ENCODE measurements at places on chromosomes 6 and 20.

DNA sequence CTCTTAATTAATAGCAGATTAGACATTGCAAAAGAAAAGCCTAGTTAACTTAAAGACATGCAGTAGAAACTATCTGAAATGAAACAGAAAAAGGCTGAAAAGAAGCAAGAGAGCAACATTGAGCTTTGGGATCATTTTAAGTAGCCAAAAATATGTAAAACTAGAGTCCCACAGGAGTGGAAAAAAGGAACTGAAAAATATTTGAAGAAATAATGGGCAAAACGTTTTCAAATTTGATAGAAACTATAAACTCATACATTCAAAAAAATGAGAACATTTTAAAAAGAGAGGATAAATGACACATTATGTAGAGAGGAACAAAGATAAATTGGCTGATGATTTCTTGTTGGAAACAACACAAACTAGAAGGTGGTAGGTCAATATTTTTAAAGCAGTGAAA lies 166.1 kb upstream of the AKAP12 start:
- no peak for DNase-seq

DNA sequence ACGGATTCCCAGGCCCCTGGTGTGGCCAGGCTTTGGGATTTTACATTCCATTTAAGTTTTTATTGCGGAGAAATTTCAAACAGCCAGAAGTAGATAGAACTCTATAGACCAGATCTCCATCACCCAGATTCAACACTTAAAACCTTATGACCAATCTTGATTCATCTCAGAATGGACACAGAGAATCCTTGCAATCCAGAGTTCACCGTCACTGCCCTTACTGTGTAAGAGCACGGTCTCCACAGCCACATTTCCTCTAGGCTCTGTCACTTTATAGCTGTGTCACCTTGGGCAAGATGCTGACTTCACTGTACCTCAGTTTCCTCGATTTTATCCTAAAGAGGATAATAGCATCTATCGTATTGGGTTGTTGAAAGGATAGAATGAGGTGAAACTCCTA lies 979 bp downstream of the ZNF133 start:
- DNase-seq, result no peak

- DNase-seq, result no peak
These were observed 122.8 kb upstream of the PHACTR3 start for GRCh38 chr20:59481477-59482018.

- DNase-seq, result no peak
These were observed 56.8 kb upstream of the HINT3 start for GRCh38 chr6:125899726-125900182.

DNA sequence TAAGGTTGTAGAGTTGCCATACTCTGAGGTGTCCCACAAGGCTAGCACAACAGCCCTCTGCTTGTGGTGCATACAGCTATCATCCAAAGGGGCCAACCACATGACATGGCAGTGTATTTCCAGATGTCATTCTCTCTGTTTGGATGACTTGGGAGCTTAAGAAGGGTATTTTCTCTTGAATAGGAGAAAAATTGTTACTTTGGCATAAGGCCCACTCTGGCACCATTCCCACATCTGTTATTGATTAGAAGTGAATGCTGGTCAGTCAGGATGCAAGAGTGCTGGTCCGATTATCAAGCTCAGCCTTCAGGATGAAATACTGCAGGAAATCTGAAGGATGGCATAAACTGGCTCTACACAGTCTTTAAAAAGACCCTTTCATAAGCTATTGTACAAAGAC lies 83.6 kb upstream of the C20orf144 start:
- no peak for DNase-seq

DNA sequence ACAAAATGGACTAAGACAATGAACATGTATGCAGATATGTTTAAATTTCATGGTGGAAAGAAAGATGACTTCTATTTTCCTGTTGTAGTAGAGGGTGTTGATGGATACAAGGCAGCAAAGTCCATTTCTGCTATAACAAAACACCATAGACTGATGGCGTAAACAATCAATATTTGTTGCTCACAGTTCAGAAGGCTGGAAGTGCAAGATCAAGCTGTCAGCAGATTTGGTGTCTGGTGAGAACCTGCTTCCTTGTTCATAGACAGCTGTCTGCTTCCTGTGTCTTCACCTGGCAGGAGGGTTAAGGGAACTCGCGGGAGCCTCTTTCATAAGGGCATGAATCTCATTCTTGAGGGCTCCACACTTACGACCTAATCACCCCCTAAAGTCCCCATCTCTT lies 83.0 kb upstream of the ELOVL5 start:
- no peak for DNase-seq

DNA sequence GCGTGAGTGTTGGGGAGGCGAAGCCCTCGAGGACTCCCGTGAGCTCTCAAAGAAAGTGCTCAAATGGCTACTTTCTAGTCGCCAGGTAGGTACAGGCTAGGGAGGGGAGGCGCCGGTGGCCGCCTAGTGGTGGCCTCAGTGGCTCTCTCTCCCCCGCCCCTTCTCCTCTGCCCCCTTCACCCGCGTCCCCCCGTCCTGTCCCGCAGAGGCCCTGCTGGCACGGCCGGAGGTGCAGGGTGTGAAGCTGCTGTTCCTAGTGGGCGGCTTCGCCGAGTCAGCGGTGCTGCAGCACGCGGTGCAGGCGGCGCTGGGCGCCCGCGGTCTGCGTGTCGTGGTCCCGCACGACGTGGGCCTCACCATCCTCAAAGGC lies 16.3 kb downstream of the ADISSP start:
- DNase-seq, result no peak

DNA sequence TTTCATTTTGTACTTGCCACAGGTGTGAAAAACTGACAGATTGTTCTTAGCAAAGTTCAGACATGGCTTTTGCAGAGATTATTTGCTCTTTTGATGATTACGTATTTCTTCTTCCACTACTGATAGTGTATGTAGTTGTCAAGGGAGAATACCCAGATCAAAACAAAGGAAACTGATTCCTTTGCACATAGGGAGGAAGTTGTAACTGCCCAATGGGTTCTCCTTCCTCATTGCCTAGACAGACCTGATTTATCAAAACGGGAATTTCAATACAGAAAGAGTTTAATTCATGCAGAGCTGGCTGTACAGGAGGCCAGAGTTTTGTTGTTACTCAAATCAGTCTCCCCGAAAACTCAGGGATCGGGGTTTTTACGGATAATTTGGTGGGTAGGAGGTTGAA lies 214.7 kb downstream of the BCAS1 start:
- no peak for DNase-seq

DNA sequence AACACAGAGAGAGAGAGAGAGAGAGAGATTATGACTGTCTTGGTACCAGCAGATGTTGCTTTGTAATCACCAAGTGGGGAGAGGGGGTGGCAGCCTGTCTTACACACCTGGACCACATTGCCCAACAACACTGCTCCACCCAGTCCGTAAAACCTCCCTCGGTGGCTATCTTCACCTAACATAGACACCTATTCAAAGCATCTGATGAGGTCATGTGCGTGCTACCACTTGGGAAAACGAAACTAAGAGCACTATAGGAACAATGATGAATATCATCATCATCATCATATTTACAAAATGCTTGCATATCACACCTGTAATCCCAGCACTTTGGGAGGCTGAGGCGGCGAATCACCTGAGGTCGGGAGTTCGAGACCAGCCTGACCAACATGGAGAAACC lies 24.1 kb upstream of the SALL4 start:
- DNase-seq, result no peak

GRCh38 chr20:35992713-35993335 lies 24.4 kb downstream of the CNBD2 start:
- peak; percentile 70 for DNase-seq

DNA sequence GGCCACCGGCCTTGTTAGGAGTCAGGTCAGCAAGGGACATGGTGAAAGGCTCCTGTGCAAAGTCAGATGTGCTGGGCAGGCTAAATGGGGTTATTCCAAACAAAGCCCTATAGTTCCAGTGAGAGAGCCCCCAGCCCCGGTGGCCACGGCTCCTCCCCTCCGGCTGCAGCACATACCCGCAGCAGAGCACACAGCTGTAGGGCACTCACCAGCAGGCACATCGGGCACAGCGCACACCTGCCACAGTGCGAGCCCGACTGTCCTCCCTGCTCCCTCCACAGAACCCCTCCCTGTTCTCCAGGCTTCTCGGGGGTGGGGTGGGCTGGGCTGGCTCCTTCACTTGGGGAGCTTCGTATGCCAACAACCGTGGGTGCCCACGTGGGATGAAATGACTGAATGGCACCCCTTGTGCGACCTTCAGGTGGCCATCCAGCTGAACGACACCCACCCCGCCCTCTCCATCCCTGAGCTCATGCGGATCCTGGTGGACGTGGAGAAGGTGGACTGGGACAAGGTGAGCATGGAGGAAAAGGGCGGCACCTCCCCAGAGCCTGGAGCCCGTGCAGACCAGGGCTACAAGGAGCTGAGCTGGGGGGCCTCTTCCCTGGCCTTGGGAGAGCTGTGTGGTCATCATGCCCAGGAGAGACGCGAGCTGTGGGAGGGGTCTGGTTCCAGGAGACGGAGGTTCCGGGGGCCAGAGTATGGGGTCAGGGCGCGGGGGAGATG lies 30.9 kb downstream of the PYGB start:
- DNase-seq, result no peak

All from CD4-positive, alpha-beta T cell treated with Interleukin-15 for 4 hours (primary cell).